ENCODE measurements at places on chromosomes 6 and 20.
A peak's percentile ranks its signal among the peaks of the same experiment; 100 is the strongest.

GRCh38 chr20:53914091-53914780 is 156.2 kb downstream of the BCAS1 start:
- peak; percentile 36 for DNase-seq

DNA sequence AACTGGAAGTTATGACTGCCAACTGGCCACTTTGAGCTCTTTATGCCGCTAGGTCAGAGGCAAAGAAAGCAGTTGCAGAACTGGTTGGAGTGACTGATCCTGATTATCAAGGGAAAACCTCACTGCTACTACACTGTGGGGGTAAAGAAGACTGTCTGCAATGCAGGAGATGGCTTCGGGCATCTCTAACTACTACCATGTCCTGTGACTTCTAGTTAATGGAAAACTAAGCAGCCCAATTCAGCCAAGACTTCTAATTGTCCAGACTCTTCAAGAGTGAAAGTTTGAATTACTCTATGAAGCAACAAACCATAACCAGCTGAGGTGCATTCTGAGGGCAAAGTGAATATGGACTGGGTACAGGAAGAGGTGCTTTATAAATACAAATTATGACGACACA is 773.6 kb upstream of the SLC35B3 start:
- DNase-seq: no peak

- no peak for DNase-seq
Measured at GRCh38 chr6:125316621-125317020, 14.9 kb upstream of the HDDC2 start.

GRCh38 chr6:164109770-164110140 is 695.2 kb downstream of the QKI start:
- no peak for DNase-seq

DNA sequence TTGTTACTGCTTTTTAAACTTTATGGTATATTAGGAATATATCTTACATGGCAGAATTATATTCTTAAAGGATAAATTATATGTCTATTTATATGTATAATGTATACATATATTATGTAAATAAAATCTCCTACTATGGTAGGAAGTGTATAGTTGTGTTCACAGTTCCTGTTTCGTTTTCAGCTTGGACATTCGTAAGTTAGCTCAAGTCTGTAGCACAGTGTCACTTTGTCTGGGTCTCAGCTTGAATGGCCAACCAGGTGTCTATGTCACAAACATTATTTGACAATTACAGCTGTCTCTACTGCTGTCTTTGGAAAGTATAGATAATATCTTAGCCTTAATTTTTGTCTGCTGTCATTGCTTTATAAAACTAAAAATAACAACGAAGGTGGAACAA is 303.9 kb downstream of the CDKAL1 start:
- no peak for DNase-seq

GRCh38 chr20:24469116-24469893 is at the start of gene SYNDIG1:
Gene SYNDIG1 (plus strand): TSS chr20:24469629. CDS start chr20:24543098, 73,469 bp downstream.
- DNase-seq: no peak

DNA sequence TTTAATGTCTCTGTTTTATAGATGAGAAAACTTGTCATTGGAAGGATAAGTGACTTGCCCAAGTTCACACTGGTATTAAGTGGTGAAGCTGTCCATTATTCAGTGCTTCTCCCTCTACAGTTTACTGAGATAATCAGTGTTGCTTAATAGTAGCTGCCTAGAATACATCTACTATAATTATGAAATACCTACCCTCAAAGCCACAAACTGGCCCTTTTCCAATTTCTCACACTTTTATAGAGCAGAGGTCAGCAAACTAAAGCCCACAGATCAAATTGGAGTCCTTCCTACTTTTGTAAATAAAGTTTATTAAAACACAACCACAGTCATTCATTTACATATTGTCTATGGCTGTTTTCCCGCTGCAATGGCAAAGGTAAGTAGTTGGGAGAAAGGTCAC is 73.5 kb downstream of the EYS start:
- no peak for DNase-seq

- DNase-seq: no peak
Measured at GRCh38 chr20:1392443-1392692, 486 bp downstream of the FKBP1A start.

All from coronary artery (tissue), 2 donors.